GM12892 (cell line): ENCODE measurements at places on chromosomes 3 and 15.

- DNase-seq, result no peak
These were observed 261.0 kb downstream of the ROBO1 start for GRCh38 chr3:79506751-79507150.

- no peak for DNase-seq
These were observed 35.7 kb upstream of the GRAMD1C start for GRCh38 chr3:113802795-113803455.

- DNase-seq, result no peak
These were observed 34.1 kb downstream of the NGLY1 start for GRCh38 chr3:25749031-25749581.

DNA sequence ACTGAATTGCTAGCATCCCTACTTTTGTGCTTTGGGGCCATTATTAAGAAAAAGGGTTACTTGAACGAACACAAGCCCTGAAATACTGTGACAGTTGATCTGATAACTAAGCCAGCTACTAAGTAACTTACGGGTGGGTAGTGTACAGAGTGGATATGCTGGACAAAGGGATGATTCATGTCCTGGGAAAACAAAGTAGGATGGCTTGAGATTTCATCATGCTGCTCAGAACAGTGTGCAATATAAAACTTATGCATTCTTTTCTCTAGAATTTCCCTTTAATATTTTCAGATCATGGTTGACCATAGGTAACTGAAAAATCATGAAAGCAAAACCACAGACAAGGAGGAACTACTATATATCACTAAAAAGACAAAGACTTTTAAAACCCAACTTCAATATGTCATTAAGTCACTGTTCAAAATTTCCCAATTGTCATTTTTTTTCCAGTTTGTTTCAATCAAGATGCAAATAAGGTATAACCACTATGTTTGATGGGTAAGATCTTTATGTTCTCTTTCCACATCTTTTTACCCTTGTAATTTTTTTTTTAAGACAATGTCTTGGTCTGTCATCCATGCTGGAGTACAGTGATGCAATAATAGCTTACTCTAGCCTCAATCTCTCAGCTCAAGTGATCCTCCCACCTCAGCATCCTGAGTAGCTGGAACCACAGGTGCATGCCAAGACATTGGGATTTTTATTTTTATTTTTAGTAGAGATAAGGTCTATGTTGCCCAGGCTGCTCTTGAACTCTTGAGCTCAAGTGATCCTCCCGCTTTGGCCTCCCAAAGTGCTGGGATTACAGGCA lies 67.7 kb downstream of the IFT80 start:
- DNase-seq, result no peak

DNA sequence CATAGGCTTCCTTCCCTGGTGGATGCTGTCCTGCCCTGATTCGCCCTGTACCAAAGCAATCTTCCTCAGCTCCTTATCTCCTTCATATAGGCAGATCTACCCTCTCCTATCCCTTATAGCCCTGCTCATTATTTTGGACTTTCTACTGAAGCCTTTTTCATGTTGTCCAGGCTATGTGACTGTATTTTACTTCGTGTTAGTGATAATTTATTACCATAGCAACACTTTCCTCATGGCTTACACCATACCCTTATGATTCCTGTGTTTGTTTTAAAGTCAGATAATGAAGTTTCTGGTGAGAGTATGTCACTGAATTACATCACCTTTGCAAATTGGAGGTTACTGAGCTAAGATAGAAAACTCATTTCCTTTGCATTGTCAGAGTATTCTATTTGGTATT lies 352.6 kb downstream of the NLGN1 start:
- no peak for DNase-seq

DNA sequence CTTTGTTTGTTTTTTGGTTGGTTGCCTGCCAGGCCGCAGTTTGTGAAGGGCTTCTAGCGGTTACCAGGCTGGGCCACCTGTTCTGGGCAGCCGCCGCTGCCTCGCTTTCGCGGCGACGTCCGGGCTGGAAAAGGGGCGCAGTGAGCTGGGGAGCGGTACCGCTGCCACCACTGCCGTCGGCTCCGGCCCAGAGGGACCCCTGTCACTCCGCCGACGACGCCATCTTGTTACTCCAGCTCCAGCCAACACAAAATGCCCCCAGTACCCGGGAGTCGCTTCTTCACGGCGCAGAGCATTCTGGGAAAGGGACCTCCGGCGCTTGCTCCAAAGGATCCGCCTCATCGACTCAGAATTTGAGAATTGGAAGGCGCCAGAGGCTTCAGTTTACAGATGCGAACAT lies 238.8 kb downstream of the CDIN1 start:
- no peak for DNase-seq

GRCh38 chr3:81709606-81710005 lies 51.8 kb downstream of the GBE1 start:
- no peak for DNase-seq

GRCh38 chr3:73480187-73480672 lies 144.5 kb downstream of the PDZRN3 start:
- DNase-seq, result no peak

DNA sequence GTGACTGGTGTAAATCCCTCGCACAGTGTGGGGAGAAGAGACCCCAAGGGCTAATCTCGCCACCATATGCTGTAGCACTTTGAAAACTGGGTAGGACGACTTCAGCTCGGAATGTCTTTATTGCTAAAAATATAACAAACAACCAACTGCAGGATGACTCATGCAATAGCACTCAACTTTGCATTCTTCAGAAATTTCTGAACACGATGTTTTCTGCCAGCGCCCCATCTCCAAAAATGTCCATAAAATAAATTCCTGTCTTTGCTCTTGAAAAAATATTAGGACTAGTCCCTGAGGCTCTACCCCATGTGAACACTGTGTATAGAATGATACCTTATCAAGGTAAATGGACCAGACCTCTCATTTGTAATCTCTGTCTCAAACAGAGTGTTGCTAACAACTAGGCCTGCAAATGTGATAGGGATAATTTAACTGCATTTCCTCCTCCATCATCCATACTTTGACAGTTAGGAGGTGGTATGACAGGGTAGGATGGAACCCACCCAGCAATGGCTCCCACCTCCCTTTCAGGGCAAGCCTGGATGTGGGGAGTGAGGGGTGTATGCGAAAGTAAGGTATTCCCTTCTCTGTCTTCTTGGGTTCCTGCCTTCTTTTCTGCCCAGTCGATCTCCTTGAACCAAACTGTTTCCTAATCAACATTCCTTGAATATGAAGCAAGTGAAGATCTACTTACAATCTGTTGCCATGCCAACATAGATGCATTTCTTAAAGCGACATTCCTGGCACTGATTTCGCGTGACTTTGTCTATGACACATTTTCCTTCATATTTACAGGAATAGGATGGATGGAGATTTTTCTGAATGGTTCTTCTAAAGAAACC lies 201.1 kb downstream of the NR1D2 start:
- DNase-seq, result no peak

DNA sequence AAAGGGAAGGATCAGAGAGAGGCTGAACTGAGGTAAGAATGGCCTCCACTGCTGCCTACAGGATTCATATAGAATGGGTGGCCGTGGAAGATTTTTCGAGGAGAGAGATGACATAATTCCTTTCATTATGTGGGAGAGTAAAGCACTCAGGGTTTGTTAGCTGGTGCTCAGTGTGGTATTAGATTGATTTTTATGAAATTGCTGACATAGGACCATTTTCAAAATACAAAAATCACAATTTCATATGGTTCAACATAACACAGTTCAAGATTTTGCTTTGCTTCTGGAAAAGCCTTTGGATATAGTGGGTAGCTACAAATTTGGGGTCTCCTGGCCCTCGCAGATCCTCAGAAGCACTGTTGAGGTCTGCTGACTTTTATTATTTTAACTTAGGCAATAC lies 95.4 kb downstream of the KCNAB1 start:
- DNase-seq, result no peak

DNA sequence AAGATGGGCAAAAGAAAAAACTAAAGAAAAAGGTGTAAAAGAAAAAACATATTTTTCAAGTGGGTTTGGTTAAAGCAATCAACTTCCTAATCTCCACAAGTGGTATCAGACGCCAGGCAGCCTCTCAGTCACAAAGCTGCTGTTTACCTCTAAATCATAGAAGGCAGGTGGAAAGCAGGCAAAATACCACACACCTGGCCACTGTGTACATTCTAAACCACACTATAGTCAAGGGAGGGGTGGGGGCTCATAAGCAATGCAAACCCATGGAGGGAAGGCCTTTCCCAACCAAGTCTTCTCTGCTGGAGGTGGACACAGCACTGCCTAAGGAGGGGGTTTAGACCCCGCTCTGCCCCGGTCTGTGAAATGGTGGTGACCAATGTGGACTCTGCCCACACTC lies 50.4 kb downstream of the MCF2L2 start:
- no peak for DNase-seq

DNA sequence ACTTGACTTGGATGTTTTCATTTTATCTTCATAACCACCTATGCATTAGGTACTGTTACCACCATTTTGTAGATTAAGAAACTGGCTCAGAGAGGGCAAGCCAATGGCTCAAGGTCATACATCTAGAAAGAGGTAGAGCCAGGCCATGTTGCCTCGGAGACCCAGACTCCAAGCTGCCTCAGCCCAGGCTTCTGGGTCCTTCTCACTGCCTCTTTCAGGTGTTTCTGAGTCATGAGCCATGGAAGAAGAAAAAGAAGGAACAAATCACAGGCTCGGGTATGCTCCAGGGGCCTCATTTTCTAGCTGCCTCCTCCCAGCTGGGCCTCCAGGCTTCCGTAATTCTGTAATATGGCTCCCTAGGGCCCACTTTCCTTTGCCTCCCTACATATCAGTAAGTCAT lies 226.5 kb upstream of the TOPAZ1 start:
- DNase-seq, result no peak

- DNase-seq, result no peak
These were observed 35.0 kb downstream of the ZNF148 start for GRCh38 chr3:125340121-125340520.

DNA sequence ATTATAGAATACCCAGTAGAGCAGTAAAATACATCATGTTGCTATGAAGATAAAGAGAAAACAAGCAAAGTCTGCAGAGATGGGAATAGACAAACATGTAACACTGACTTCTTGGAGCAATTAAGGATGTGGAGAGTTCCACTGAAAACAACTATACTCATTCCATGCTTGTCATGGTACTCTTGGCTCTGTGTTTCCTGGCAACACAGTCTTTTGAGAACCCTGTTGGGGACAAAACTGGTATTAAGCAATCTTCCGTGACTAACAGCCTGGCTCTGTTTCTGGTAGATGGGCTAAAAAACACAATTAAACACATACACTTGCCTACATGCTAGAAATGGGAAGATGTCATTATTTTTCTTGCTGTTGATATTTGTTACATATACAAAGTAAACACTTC lies 1212.3 kb upstream of the GBE1 start:
- DNase-seq, result no peak

DNA sequence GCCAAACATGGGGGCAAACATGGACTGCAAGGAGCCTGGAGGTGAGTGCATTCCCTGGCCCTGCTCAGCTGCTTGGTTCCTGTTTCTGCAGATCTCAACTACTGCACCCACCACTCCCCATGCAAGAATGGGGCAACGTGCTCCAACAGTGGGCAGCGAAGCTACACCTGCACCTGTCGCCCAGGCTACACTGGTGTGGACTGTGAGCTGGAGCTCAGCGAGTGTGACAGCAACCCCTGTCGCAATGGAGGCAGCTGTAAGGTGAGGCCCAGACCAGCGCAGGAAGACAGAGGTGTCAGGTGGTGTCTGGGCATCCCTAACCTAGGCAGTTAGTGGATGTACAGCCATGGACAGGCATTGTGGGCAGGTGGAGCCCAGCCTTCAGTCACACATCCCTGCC lies 5.3 kb downstream of the DLL4 start:
- DNase-seq, result no peak

DNA sequence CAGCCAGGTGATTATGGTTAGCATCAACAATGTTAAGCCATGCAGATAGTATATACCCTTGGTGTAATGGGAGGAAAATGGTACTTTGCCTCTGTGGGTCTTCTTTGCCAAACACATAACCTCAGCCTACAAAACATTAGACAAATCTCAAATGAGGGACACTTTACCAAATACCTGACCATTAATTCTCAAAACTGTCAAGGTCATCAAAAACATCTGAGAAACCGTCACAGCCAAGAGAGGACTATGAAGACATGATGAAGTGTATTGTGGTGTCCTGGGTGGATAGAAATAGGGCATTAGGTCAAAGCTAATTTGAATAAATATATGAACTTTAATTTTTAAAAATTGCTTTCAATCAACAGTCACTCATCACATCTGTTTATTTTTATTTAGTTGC lies 1036.1 kb downstream of the AGBL1 start:
- no peak for DNase-seq

DNA sequence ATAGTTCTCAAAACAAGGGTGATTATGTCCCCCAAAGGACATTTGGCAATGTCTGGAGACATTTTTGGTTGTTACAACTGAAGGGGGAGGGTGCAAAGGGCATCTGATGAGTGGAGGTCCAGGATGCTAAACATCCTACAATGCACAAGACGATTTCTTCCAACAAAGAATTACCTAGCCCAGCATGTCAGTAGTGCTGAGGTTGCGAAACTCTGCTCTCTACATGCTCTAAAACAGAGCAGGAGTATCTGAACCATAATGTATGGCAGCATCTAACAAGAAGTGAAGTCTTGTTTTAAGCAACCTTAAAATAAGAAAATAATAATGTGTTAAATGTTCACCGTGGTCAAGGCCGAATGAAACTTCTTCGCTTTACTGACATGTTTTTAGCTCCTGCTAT lies 7.0 kb downstream of the GYG1 start:
- no peak for DNase-seq

DNA sequence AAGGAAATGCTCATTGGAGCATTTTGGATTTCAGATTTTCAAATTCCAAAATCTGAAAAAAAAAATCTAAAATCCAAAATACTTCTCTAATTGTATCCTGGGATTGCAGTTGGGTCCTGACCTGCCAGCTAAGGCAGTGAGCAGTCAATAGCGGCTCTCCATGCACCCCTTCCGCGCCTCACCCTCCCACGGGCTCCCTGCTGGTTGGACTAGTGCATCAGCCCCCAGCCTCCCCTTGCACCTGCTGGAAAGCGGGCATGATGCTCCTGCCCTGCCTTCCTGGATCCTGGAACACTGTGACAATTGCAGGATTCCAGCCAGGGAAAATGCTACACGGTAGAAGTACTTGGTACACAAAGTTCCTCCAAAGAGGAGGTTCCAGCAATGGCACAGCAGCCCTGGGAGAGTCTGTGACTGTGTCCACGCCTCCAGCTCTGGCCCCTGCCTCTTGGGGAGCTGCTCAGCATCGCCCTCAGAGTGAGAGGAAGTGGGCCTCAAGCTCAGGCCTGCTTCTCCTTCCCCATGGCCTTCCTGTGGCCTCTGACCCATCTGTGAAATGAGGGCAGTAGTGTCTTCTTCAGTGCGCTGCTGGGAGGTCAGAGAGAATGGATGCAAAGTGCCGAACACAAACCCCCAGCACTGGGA lies 39.5 kb upstream of the CHRNB4 start:
- no peak for DNase-seq

- DNase-seq, result no peak
These were observed 14.7 kb upstream of the RAB6B start for GRCh38 chr3:133910422-133910821.

DNA sequence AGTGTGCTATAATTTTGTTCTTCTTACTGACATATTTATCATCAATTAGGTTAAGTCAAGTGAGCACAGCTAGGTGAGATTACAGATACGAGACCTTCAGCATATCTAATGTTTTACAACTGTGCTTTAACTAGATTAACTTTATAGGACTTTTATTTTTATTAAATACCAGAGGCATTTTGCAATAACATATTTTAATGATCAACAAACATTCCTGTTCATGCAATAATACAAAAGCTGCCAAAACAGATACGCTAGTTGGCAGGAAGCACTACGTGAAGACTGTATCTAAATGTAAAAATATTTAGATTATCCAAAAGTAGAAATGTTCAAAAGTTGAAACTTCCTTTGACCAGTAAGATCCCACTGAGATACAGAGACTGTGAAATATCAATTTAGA lies 139.1 kb downstream of the CBLB start:
- no peak for DNase-seq
